Subcutaneous adipose tissue (tissue), 4 donors: ENCODE measurements at places on chromosomes 7 and 10. TPM values are rescaled to one million over a fixed set of nuclear protein-coding genes. Genes with fewer than 3 reads are reported as not detected.

The OR2A7 gene
- 2.9 TPM for total RNA-seq

The TMEM236 gene
- 6.0 TPM for total RNA-seq

The CISD1 gene
- 16.8 TPM for total RNA-seq

The ANKRD26 gene
- 14.0 TPM for total RNA-seq
